T-helper 17 cell (primary cell): ENCODE measurements at places on chromosomes 3 and 15. TPM values are rescaled to one million over a fixed set of nuclear protein-coding genes. Genes with fewer than 3 reads are reported as not detected.

GRCh38 chr15:81930582-81931369, 115.0 kb downstream of the MEX3B start:
- no peak for DNase-seq

GRCh38 chr3:4719046-4719501, 225.9 kb downstream of the ITPR1 start:
- no peak for DNase-seq

DNA sequence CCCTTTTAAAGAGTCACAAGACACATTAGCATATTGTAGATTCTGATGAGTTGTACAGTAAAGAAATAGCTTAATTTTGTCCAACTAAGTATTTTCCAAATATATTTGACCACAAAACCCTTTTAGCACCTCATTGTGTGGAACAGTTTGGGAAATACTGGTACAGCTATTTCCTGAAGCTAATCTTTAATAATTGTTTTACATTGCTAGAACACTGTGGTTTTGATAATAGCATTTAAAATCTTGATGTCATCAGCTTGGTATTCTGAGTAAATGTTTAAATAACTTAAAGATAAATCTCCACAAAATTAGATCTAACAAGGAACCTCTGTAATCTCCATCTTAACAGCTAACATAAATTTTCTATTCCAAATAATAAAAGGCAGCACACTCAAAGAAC, 140.0 kb upstream of the MLF1 start:
- DNase-seq, result no peak

- DNase-seq, result no peak
Observed at GRCh38 chr3:33658991-33659848, 58.8 kb downstream of the CLASP2 start.

- DNase-seq, result no peak
Observed at GRCh38 chr15:95162967-95163531, 931.7 kb downstream of the MCTP2 start.

DNA sequence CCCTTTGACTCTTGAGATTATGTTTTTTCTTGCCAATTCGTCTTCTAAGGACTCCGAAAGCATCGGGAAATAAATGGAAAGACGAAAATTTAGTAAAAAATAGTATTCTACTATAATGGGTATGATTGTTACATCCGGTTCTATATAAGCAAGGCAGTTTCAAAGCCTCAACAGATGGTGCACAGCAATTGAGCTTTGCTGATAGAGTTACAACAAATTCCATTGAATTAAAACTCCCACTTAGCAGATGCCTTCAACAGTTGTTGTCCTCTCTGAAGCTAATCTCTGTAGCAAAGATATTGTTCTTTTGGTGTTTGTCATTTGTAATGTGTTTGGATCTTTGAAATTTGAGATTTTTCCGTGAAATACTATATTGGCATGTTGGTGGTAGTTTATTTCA, 16.1 kb upstream of the GHSR start:
- DNase-seq, result no peak

GRCh38 chr3:24661175-24661584, 166.5 kb upstream of the THRB start:
- DNase-seq, result no peak

DNA sequence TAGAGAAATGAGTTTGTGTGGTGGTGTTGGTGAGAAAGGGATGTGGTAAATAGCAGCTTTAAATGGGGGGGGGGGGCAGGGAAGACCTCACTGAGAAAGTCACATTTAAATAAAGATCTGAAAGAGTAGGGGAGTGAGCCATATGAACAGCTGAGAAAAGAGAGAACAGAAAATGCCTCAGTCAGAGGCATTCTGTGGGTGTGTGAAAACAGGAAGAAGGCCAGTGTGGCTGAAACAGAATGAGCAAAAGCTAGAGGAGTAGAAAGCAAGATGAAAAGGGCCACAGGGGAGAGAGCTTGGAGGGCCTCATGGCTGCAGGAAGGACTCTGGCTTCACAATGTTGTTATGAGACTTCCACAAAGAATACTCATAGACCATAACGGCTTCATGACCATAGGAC, 783.3 kb downstream of the ZPLD1 start:
- no peak for DNase-seq

DNA sequence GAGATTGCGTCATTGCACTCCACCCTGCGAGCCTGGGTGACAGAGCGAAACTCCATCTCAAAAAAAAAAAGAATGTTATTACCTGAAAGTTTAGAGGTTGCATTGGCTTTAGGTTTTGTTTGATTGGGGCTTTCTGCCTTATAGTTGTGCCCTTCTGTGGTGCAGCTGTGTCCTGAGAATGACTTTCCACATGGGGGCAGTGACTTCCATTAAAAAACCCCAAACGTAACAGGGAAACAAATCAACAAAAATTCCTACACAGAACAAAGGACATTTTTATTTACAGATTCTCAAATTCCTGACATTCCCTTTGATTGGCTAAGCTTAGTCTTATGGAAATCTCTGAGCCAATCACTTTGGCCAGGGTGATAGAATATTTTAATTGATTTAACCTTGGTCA, 154.1 kb upstream of the GPR149 start:
- DNase-seq, result no peak

DNA sequence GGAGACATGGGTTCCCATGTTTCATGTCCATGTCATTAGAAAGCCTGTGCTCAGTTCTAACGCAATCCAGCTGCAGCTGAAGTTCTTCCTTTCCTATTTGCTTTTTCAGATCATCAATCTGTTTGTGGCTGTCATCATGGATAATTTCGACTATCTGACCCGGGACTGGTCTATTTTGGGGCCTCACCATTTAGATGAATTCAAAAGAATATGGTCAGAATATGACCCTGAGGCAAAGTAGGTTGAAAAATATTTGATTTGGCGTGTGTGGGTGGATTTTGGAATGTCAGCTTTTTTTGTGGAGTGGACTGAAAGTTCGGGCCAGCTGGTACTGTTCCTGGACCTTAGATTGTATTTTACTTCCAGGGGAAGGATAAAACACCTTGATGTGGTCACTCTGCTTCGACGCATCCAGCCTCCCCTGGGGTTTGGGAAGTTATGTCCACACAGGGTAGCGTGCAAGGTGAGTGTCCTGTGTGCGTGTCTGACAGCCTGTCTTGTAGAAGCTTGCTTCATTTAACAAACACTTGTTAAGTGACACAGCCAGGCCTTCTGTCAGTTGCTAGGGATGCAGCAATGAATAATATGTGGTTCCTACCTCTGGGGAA, 69.6 kb downstream of the CHDH start:
- DNase-seq, result no peak

GRCh38 chr15:57522148-57522547, 69.6 kb upstream of the MYZAP start:
- no peak for DNase-seq

GRCh38 chr15:31272558-31273257, 53.9 kb upstream of the KLF13 start:
- no peak for DNase-seq

GRCh38 chr15:63870487-63871209, 36.9 kb upstream of the HERC1 start:
- DNase-seq, result no peak

DNA sequence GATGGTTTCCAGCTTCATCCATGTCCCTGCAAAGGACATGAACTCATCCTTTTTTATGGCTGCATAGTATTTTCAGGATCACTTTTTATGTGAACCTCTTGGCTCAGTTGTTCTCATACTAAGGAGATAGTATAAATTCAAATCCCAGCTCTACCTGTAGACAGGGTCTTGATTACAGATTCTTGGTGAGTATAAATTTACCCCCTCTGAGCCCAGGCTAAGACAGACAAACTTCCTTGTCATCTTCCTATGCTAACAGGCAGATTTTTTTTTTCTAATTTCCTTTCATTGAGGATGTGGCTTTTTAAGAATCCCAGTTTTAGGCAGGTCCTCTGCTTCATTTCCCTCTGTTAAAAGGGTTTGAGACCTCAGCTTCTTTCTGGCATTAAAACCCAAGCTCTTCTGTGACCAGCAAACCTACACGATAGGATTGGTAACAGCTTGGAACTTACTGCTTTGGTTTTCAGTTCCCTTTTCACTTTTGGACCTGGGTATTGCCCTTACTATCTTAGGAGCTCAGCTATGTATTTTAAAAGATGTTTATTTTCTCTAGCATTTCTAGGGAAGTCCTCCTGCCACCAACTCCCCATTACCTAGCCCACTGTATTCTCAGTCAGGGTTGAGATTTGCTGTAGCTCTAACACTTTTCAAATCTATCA, 72.5 kb downstream of the VPS8 start:
- DNase-seq, result no peak

DNA sequence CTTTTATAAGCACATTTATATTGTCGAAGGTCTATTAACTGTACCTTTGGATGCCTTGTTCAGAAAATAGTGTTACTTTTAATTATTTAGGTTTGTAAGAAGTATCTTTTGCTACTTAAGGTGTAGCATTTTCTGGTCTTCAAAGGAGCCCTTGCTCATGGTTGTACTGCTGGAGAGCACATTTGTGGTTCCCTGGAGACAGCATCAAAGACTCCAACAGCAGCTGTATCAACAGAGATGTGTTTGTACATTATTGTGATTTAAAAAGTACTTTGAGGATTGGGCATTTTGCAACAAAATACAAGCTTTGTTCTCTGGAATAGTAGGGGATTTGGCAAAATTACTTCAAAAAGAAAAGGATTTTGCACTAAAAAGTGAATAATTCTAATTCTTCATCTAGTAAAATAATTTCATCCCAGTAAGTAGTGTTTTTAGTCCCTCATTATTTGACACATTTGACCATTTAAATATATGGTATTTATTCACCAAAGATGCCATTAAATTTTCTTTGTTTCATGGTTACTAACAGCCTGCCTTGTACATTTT, 16.5 kb downstream of the TBC1D23 start:
- no peak for DNase-seq

GRCh38 chr3:155766206-155766605, 21.3 kb upstream of the PLCH1 start:
- DNase-seq, result no peak

GRCh38 chr3:128988286-128988685, 5.6 kb downstream of the CFAP92 start:
- DNase-seq, result no peak

DNA sequence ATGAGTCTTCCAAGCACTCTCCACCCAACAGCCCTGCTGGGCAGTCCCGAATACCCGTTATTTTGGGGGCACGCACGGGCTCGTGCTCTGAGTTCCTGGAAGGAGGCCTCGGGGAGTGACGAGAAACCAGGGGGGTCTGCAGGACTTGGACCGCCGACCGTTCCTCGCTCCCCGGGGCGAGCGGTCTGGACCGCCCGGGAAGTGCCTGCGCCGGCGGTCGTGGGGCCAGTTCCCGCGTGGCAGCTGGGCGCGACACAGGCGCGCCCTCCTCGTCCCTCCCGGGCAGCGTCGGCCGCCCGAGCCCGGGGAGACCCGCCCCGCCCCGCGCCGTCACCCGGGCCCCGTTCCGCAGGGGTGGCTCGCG, 387 bp downstream of the GNB4 start:
- no peak for DNase-seq

- no peak for DNase-seq
Observed at GRCh38 chr15:77354063-77354462, 65.8 kb downstream of the PEAK1 start.

GRCh38 chr15:60079210-60079609, 75.1 kb downstream of the FOXB1 start:
- DNase-seq, result no peak

DNA sequence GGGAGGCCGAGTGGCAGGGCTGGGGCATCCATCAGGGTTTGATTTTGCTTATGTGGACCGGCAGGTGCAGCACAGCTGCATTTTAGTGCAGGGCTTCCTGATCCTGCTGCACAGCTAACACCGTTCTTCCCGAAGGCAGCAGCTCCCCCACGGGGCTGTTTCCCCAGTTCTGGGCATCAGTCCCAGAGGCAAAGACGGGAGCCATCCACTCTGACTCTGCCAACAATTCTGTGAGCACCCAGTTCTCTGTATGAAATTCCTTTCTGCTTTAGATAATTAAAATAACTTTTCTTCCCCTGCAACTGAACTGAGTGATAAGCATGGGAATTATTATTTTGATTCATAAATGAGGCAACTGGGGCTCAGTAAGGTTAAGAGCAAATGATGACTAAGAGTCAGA, 262.9 kb upstream of the ATP10A start:
- DNase-seq, result no peak

DNA sequence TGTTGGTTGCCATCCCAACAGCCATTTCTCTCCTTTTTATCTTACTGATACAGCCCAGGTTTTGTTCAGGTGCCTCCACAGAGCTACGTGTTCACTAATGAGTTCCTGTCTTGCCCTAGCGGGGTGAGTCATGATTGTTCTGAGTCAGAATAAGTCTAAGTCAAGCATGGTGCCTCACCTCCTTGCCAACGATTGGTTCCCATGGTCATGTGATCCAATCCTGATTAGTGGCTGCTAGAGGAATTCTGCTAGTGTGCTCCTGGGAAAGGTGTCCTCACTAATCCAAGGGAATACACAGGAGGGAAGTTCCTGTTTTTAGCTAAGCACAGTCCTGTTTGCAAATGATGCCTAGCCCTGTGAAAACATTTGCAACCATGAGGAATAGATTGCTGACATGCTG, 99.8 kb downstream of the NSUN3 start:
- no peak for DNase-seq

GRCh38 chr15:51023499-51023898, 71.2 kb downstream of the TNFAIP8L3 start:
- no peak for DNase-seq

- DNase-seq, result no peak
Observed at GRCh38 chr3:54427501-54427900, 305.1 kb downstream of the CACNA2D3 start.

DNA sequence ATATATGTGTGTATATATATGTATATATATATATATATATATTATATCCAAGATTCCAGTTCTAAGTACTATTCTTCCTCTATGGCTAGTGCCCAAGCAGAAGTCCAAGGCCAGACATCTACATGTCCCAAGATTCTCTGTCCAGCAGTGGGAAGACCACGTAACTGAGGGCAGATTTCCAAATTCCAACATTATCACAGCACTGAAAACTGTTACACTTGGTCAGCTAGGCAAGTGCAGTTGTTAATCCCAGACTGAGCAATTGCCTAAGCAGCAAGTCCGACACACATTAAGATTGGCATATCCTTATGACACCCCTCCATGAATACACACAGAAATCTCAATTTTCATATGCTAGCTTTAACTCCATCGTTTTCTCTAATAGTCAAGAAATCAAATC, 1148.5 kb downstream of the IGSF11 start:
- DNase-seq, result no peak

- DNase-seq, result no peak
Observed at GRCh38 chr3:20056725-20057611, 16.7 kb downstream of the KAT2B start.

IFT122 gene
- total RNA-seq, result 22.8 TPM

SCAANT1 gene
- not detected for total RNA-seq

CISH gene
- 28.3 TPM for total RNA-seq

CRABP1 gene
- not detected for total RNA-seq

P2RY14 gene
- 0.90 TPM for total RNA-seq

PCOLCE2 gene
- total RNA-seq, result not detected

C3orf70 gene
- 0.08 TPM for total RNA-seq

LYZL4 gene
- total RNA-seq, result not detected

C3orf22 gene
- total RNA-seq, result not detected

CHRNA7 gene
- 0.20 TPM for total RNA-seq

SKOR1 gene
- 2.7 TPM for total RNA-seq

PAK6 gene
- total RNA-seq, result not detected

DAPK2 gene
- 1.6 TPM for total RNA-seq
